PC-3 (cell line): ENCODE measurements at places on chromosomes 3 and 15.

- peaks cover 7% of the 10 kb centered on the region for H3K4me1 ChIP-seq
- no peak overlapping the region for H3K4me3 ChIP-seq
- H3K36me3 ChIP-seq, result no peaks in the 10 kb centered on the region
- no peaks in the 10 kb centered on the region for H3K27me3 ChIP-seq
These were observed 63.5 kb upstream of the SLITRK3 start for GRCh38 chr3:165259541-165260193.

- peak; percentile 92 for DNase-seq
- peaks cover 42% of the 10 kb centered on the region for H3K4me1 ChIP-seq
- peak overlapping the region; percentile 83 for H3K4me3 ChIP-seq
- H3K27ac ChIP-seq, result peak overlapping the region; percentile 97
- H3K36me3 ChIP-seq, result peaks cover 26% of the 10 kb centered on the region
These were observed 2.3 kb downstream of the EIF2AK4 start for GRCh38 chr15:39936187-39936586.

DNA sequence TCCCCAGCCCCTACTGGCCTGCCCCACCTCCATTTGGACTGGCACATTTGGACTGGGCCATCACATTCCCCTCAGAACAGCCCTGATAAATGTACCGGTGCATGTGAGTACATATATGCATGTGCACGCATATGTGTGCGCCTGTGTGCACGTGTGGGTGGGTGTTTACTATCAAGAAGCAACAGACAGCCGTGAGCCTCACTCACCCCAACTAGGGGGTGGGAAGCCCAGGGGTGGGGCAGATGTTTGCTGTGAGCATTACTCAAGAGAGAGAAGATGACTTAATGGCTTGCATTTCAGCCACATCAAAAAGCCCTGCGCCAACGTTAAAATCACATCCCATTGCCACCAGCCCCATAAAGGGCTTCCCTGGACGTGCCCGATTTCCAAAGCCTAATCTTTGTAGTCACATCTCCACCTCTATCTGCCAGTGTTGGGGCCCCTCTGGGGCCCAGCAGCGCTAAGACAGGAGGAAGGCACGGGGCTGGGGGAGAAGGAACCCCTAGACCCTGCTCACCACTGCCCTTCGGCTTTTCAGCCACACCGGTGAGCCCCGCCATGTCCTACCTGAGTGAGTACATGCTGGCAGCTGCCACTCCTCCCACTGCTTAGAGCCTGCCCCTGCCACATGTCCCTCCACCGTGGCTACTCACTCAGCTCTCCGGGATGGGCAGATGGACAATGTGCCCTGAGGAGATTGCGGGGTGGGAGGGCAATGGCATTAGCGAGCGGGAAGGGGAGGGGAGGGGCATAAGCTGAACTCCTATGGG is 10.9 kb downstream of the ITIH3 start:
- no peaks in the 10 kb centered on the region for H3K4me1 ChIP-seq
- no peaks in the 10 kb centered on the region for H3K36me3 ChIP-seq
- DNase-seq, result no peak
- no peak overlapping the region for H3K4me3 ChIP-seq

DNA sequence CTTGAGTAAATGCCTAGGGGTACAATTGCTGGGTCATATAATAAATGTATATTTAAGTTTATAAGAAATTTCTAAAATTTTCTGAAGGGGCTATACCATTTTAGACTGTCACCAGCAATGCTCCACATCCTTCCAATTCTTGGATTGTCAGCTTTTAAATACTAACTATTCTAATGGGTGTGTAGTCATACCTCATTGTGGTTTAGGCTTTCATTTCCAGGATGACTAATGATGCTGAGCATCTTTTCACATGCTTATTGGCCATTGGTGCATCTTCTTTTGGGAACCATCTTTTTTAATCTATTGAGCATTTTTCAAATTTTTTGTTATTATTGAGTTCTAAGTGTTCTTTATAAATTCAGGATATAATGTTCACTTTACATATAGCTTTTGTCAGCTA is 52.5 kb upstream of the CORO2B start:
- H3K36me3 ChIP-seq, result no peaks in the 10 kb centered on the region
- H3K4me3 ChIP-seq, result no peak overlapping the region
- DNase-seq, result peak; percentile 38
- H3K4me1 ChIP-seq, result 0 out of 2 replicates have a peak, but pooled peaks cover 7% of the 10 kb centered on the region

DNA sequence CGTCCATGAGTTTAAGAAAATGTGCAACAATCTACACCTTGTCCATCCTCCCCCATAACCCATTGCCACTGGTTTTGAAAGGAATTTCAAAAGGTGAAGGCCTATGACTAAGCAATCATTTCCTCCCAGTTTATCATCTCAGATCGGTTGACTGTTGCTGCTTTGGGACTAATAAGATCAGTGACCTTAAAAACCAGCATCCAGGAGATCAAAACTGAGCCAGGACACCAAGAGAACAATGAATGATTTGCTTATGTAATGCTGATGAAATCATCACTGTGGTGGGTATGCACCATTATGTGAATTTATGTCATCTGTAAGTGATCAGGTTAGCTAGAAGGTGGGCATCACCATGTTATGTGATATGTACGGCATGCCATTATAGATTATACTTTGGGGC is 195.5 kb downstream of the SSR3 start:
- H3K36me3 ChIP-seq, result no peaks in the 10 kb centered on the region
- no peak overlapping the region for H3K27ac ChIP-seq
- DNase-seq, result no peak
- H3K4me1 ChIP-seq, result no peaks in the 10 kb centered on the region

GRCh38 chr15:62940755-62941361 is 101.7 kb upstream of the TPM1 start:
- H3K4me3 ChIP-seq, result no peak overlapping the region
- peaks cover 17% of the 10 kb centered on the region for H3K4me1 ChIP-seq
- peak overlapping the region; percentile 36 for H3K27ac ChIP-seq
- peak; percentile 78 for DNase-seq
- no peaks in the 10 kb centered on the region for H3K27me3 ChIP-seq
